ENCODE measurements at places on chromosomes 7 and 10. TPM values are rescaled to one million over a fixed set of nuclear protein-coding genes. Genes with fewer than 3 reads are reported as not detected.

Gene FAM241B
- total RNA-seq: 1.5 TPM

Gene PVRIG
- total RNA-seq: 0.17 TPM

GRCh38 chr7:100027197-100027596, 11.8 kb downstream of the ZKSCAN1 start:
- H3K27me3 ChIP-seq: no peaks in the 10 kb centered on the region
- no peak overlapping the region for H3K4me3 ChIP-seq
- H3K27ac ChIP-seq: no peak overlapping the region
- no peak for DNase-seq

DNA sequence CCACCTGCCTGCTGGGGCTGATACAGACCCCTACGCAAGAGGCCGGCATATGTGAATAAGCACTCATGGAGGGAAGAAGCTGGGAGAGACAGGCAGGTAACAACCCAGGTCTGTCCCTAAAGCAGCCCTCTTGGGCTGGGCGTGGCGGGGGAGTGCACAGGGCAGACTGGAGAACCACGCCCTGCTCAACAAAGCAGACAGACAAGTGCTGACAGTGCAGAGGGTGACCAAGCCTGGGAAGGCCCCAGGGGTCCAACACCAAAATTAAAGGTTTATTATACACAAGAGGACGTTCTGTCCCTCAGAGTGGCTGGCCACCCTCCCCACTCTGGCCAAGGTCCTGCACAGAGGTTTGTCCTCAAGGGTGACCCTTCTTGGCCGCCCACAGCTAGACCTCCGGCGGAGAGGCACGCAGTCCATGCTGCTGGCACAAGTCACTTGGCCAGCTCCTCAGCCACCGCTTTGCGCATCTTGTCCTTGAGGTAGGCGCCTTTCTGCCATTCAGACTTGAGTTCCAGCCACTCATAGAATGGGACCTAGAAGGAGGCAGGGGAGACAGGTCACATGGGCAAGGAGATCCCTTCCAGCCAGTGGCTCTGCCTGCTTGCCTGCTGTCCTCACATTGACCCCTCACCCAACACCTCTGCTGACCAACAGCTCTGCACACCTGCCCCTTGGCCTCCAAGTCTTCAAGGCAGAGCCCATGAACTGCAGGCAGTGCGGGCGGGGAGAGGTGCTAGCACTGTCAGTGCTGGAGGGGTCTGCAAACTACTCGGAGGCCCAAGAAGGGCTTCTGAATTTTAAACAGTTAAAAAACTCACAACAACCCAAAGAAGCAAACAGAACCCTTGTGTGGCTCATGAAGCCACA, 11.4 kb upstream of the NACAD start:
- H3K27ac ChIP-seq: no peak overlapping the region
- no peak for DNase-seq
- no peak overlapping the region for H3K4me3 ChIP-seq
- H3K36me3 ChIP-seq: peaks cover 63% of the 10 kb centered on the region

DNA sequence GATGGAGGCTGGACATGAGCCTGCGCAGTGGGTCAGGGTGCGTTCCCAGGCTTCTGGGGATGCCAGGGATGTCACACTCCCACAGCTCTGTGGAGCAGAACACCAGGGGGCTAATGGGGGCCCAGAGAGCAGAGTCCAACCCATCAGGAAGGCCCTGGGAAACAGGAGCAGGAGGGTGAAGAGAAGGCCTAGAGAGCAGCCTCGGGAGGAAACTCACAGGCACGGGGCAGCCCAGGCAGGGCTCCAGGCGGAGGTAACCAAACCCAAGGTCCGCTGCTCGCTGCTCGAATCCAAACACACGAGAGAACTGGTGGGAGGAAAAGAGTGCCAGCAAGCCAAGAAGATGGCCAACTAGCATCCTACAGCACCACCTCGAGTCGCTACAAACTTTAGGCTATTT, 130.7 kb upstream of the LANCL2 start:
- DNase-seq: no peak
- H3K4me1 ChIP-seq: no peaks in the 10 kb centered on the region
- H3K27ac ChIP-seq: no peak overlapping the region
- H3K27me3 ChIP-seq: no peaks in the 10 kb centered on the region
- no peak overlapping the region for H3K4me3 ChIP-seq

GRCh38 chr7:26198781-26199169, 1.8 kb downstream of the HNRNPA2B1 start:
- H3K36me3 ChIP-seq: peaks cover 4% of the 10 kb centered on the region
- peaks cover 27% of the 10 kb centered on the region for H3K4me1 ChIP-seq
- no peak for DNase-seq
- peak overlapping the region; percentile 100 for H3K27ac ChIP-seq
- H3K4me3 ChIP-seq: peak overlapping the region; percentile 83
- H3K27me3 ChIP-seq: no peaks in the 10 kb centered on the region

DNA sequence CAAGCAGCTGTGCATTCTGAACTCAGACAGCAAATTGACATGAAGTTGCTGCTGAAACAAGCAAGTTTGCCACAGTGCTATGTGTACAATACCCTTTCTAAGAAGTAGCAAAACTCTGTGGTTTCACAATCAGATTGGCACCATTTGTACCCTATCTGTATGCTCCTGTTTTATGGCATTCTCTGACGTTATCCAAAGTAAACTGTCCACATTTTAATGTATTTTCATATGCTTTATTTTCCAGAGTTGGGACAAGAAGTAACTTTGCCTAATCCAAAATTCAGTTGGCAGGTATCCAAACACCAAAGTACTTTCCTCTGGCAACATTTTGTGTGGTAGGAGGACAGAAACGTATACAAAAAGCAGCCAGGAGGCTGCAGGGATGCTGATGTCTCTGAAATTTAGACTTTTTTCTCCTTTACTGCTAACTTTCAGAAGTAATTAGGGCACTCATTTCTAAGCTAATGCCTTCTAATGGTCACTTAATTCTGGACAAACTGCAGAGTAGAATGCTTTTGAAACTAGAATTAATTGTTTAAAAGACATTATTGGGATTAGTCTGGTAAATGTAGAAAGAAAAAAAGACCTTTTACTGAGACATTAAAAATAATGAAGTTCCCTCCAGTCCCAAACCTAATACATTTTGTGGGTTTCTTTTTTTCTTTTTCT, 414.7 kb upstream of the NRP1 start:
- DNase-seq: no peak
- H3K27me3 ChIP-seq: no peaks in the 10 kb centered on the region
- no peak overlapping the region for H3K4me3 ChIP-seq
- peaks cover 7% of the 10 kb centered on the region for H3K4me1 ChIP-seq
- H3K27ac ChIP-seq: no peak overlapping the region
